CD4-positive, alpha-beta T cell treated with Interleukin-15 for 4 hours (primary cell): ENCODE measurements at places on chromosomes 12 and 14.

DNA sequence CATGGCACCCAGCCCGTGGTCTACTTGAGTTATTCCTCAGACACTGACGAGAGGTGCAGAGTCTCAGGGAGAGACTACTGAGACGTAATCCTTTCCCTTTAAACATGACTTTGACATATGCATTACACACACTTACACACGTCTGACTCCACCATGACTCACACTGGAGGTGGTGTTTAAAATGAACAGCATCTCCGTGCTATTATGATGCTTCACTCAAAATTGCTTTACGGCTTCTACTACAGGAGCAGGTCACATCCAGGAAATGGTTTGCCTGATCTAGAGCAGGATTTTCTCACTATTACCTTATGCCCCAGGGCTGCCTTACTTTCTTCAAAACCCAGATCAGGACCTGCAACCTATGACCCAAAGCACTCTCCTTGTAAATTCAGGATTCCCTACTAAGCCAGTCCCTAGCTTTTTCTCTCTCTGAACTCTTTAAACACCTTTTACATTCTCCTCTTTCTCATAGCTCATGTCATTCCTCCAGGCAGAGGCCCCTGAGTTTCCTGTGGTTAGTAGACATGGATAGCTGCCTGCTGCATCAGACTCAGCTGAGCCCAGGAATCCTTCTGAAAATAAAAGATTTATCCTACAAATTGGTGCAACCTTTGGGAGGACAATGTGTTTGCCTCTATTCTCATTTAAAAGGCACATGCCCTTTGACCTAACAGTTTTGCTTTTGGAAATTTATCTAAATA lies 31.2 kb downstream of the TMCC3 start:
- DNase-seq: peak; percentile 6

GRCh38 chr12:49808686-49809380 lies 19.4 kb downstream of the NCKAP5L start:
- DNase-seq: no peak

- DNase-seq: no peak
Measured at GRCh38 chr12:2322554-2323120, 269.9 kb downstream of the CACNA1C start.

DNA sequence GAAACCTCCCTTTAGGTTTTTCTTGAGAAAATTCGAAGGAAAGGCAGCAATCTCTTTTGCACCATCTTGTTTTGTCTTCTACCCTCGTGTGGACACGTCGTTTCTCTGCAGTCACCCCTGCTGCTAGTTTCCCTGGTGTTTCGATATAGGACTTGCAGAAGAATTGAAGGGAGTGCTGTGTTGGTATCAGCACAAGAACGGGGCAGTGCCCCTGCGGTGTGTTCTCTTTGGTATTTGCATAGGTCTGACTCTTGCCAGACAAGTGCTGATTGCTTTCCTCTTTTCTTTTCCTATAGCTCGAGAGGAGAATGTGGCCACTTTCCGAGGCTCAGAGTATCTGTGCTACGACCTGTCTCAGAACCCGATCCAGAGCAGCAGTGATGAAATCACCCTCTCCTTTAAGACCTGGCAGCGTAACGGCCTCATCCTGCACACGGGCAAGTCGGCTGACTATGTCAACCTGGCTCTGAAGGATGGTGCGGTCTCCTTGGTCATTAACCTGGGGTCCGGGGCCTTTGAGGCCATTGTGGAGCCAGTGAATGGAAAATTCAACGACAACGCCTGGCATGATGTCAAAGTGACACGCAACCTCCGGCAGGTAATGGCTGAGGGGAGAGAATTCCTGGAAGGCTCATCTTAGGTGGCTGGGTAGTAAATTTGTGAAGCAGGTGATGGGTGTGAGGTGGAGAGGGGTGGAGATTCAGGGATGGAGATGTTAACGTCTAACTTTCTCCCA lies 474.8 kb downstream of the NRXN3 start:
- DNase-seq: no peak

DNA sequence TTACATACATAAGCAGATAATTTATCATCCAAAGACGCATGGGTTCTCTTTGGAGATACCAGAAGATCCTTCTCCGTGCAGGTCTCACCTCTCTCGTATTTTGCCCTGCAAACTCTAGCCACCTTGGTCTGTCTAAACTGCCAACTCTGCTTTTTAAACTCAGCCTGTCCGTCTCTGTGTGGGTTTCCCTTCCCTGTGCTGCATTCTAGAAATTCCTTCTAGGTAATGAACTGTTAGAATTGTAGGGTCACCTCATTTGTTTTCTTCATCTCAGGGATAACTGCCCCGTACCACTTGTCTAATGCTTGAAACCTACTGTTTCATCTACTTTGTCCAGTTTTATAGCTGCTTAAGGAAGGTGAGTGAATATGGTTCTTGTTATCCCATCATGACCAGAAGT lies 45.4 kb upstream of the CCDC196 start:
- no peak for DNase-seq

- DNase-seq: no peak
Measured at GRCh38 chr12:43008953-43009845, 419.7 kb upstream of the PRICKLE1 start.

DNA sequence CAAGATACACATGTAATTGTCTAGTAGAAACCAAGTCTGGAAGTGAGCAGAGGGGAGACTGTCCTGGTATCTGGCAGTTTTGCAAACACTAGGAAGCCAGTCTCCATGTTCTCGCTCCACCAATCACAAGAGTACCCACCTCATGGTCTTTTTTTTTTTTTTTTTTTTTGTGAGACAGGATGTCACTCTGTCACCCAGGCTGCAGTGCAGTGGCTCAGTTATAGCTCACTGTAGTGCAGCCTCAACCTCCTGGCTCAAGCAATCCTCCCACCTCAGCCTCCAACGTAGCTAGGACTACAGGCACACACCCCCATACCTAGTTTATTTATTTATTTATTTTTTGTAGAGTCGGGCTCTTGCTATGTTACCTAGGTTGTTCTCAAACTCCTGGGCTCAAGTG lies 189.2 kb downstream of the EFCAB11 start:
- no peak for DNase-seq

DNA sequence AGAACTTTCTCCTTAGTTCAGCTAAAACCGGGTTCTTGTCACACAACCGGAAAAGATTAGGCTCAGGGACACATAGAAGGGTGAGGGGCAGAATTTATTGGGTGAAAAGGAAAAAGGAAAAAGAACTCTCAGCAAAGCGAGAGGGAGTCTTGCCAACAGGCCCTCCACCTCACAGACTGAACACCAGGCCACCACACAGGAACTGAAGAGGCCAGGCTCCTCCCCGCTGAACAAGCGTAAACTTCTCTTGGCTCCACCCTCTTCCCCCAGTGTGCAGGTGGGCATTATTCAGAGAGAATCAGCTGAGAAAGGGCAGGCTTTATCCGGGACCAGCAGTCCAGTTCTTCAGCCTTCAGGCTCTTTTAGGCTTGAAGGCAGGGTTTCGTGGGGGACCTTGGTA lies 125.6 kb upstream of the FGD4 start:
- DNase-seq: peak; percentile 20

GRCh38 chr14:78530078-78530477 lies 359.9 kb downstream of the NRXN3 start:
- no peak for DNase-seq

GRCh38 chr12:121443193-121443870 lies 43.4 kb downstream of the RNF34 start:
- DNase-seq: peak; percentile 64

GRCh38 chr14:68932686-68933085 lies 46.4 kb downstream of the ACTN1 start:
- no peak for DNase-seq

DNA sequence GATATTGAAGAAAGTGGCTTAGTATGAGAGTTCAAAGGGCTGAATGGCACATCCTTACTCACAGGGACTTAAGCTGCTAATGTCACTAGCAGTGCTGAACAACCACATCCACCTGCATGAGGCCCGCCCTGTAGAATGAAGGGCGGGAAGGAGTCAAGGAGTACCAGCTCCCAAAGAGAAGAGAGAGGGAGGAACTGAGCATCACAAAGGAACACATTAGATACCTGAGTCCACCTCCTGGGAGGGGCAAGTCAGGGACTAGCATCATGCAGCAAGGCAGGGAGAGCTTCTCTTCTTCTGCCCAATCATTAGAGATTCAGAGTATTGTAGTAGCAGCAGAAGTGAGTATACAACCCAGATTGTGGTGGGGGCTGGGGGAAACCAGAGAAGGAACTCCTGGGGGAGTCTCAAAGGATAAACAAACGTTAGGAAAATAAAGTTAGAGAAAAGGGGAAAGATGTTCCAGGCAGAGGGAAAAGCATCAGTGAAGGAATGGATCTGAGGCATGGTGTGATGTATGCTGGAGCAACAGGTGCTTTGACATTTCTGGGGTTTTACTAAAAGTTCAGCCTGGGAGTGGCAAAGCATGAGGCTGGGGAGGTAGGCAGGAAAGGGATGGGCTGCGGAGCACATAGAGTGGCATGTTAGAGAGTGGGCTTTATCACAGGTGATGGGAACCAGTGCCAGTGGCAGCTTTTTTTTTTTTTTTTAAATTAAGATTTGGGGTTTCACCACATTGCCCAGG lies 21.0 kb upstream of the GRIP1 start:
- no peak for DNase-seq

DNA sequence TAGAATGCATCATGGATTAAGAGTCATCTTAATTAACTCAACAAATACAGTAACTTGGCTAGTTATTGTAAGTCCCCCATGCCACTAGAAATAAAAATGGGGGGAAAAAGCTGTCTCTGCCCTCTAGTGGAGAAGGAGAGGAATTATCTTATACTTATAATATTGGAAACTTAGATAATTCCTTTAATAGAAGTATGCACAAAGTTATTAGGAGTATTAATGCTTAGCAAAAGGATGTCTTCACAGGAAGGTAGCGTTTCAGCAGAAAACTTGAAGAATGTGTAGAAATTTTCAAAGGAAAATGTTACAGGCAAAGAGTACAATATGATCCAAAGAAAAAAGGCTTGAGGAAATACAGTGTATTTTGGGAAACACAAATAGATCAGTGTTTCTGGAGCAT lies 19.8 kb downstream of the OR5AU1 start:
- peak; percentile 24 for DNase-seq

GRCh38 chr12:62613081-62613480 lies 146.5 kb downstream of the MON2 start:
- no peak for DNase-seq

DNA sequence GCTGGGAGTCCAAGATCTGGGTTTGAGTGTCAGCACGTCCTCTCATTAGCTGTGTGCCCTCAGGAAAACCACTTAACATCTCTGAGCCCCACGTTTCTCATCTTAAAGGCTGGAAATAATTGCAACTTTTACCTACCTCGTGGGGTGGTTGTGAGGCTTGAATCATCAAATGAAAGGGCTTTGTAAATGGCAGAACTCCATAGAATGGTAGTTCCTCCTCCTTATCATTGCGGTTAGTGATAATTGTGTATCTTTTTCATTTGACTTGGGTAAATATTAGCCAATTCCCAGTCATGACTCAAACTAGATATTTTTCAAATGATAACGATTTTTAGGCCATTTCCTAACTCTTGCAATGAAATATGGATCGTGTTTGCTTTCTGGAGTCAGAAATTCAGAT lies 205.5 kb downstream of the CHST11 start:
- no peak for DNase-seq

DNA sequence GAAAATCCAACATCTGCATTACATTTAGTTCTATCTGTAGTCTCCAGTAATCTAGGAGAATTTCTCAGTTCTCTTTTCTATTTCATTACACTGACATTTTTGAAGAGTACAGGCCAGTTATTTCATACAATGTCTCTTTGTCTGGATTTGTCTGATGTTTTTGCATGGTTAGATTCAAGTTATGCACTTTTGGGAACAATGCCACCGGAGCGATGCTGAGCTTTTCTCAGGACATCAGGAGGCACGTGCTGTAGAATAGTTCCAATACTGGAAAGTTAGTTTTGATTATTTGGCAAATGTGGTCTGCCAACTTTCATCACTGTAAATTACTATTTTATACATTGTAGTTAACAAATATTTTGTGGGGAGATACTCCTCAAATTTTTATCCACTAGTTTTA lies 43.1 kb downstream of the ALDH1L2 start:
- no peak for DNase-seq

GRCh38 chr12:96456265-96456974 lies 33.0 kb upstream of the CFAP54 start:
- no peak for DNase-seq

DNA sequence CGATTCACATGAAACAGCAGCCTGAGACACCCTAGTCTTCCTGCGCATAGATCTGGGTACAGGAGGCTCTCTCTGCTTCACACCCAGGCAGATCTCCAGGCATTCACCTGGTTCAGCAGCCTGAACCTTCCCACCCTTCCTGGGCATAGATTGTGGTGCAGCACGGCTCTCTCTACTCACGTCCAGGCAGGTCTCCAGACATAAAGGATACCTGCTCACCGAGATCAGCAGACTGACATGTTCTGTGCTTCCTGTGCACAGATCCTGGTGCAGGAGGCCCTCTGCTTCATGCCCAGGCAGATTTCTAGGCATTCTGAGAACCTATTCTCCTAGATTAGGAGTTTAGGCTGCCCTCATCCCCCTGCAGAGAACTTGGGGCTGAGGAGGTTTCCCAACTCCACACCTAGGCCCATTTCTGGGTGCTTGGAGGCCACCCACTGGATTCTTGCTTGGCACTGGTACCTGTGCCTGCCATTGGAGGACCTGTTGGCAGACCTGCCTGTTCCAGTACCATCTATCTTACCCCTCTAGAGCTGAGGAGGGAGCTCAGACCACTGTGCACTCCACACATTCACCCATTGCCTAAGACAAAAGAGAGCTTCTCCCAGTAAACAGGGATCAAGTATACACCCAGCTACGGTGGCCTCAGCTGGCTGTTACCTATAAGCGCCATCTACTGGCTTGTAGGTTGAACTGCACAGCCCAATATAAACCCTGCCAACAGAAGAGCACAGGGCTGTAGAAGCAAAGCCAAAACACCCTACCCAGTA lies 28.0 kb upstream of the GARIN6 start:
- no peak for DNase-seq

GRCh38 chr12:50524621-50525020 lies 19.8 kb downstream of the DIP2B start:
- no peak for DNase-seq

DNA sequence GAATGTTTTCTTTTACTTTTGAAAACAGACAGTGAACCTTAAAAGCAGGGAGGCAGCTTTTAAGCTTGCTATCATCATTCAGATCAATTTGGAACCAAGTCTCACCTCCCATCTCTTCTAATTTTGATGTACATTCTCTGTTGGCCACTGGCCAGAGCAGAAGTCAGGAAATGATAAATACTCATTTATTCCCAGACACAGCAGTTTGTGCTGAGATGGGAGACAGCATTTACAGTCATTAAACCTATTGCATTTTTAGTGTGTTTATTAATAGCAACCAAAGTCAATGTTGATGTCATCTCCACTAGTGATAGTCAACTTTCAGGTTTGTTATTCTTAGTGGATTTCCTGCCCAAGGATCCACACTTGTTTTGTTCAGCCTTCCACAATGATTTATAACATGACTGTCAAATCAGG lies 320.0 kb upstream of the ATP2B1 start:
- peak; percentile 16 for DNase-seq

GRCh38 chr14:105205673-105206208 lies 24.6 kb upstream of the NUDT14 start:
- DNase-seq: no peak

- DNase-seq: no peak
Measured at GRCh38 chr14:70315942-70316341, 43.5 kb downstream of the COX16 start.
